CD4-positive, alpha-beta T cell (primary cell): ENCODE measurements at places on chromosomes 5 and 9. TPM values are rescaled to one million over a fixed set of nuclear protein-coding genes. Genes with fewer than 3 reads are reported as not detected.

DNA sequence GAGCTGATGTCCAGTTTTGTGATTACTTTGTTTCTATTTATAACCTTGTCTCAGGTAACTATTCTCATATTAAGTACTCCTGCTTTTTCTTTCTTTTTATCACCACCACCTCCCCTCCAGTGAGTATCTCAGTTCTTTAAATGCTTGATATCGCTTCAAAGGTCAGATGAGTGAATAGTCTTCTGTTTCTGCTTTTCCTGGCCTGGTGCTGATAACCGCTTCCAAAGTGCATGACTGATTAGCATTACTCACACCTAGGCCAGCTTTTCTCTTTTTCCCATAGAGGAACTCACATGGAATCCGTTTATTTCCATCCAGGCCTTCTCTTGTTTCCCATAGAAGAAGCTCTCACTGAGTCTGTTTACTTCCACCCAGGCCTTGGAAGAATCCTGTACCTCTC lies 3.2 kb downstream of the SLC36A1 start:
- H3K4me1 ChIP-seq: peaks cover 18% of the 10 kb centered on the region
- DNase-seq: no peak
- H3K27me3 ChIP-seq: no peaks in the 10 kb centered on the region
- no peak overlapping the region for H3K4me3 ChIP-seq
- H3K36me3 ChIP-seq: no peaks in the 10 kb centered on the region

- H3K4me1 ChIP-seq: no peaks in the 10 kb centered on the region
- no peak overlapping the region for H3K4me3 ChIP-seq
- no peak for DNase-seq
Observed at GRCh38 chr9:16105168-16106020, 552.6 kb downstream of the CCDC171 start.

DNA sequence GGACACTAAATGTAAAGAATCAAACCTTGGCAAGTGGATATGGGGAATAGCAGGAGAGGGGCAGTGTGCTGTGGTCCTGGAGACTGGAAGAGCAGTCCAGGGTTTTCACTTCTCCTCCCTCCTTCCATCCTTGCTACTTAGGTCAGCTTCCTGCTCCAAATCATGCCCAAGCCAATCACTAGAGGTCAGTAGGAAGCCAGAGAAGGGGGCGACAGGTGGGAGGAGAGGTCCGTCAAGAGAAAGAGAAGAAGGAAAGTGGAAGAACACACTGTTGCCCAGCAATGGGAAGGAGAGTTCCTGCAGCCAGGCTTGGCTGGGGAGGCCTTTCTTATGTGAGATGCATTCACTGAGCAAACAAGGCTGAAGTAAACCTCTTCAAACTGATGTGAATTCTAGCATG lies 289.6 kb downstream of the DTWD2 start:
- H3K36me3 ChIP-seq: no peaks in the 10 kb centered on the region
- no peak for DNase-seq
- no peaks in the 10 kb centered on the region for H3K4me1 ChIP-seq
- H3K27ac ChIP-seq: no peak overlapping the region

The PCDHB14 gene
- total RNA-seq: not detected

The LPAR1 gene
- total RNA-seq: not detected

- no peak overlapping the region for H3K4me3 ChIP-seq
- no peak overlapping the region for H3K27ac ChIP-seq
Observed at GRCh38 chr5:58666598-58667581, 84.0 kb downstream of the RAB3C start.

DNA sequence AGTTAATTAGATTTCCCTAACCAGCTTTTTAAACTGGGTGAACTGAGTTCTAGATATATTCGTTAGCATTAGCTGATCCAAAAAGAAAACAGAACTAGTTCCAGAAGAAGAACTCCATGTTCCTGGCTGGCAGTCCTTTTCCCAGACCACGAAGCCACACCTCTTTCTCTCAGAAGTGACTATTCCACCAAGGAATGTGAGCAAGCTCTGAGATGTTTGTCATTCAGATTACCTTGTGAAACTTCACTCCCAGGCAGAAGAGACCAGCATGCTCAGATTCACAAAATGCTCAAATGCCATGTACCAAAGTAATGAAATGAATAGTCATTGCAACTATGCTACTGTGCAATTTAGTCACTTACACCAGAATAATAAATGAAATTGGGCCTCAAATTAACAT lies 4.4 kb upstream of the SSBP2 start:
- peaks cover 13% of the 10 kb centered on the region for H3K4me1 ChIP-seq
- H3K27ac ChIP-seq: no peak overlapping the region
- no peaks in the 10 kb centered on the region for H3K36me3 ChIP-seq
- DNase-seq: no peak
- no peaks in the 10 kb centered on the region for H3K27me3 ChIP-seq

DNA sequence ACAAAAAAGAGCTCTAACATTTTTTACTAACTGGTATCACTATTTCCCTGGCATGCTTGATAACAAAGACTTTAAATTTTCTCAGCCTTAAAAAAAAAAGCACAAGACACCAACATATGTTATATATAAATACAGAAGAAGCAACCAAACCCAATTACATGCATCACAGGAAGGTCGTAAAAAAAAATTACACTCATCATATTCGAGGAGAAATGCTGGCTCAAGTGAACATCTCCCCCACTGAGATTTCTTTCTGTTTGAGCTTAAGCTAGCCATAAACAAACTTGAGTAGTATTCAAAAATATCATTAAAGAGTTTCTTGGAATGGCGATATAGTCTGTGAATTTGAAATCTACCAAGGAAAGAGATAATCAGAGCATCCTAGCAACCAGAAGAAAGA lies 7.5 kb upstream of the MSH3 start:
- peaks cover 19% of the 10 kb centered on the region for H3K36me3 ChIP-seq
- no peak for DNase-seq
- H3K4me1 ChIP-seq: no peaks in the 10 kb centered on the region
- H3K4me3 ChIP-seq: no peak overlapping the region
- H3K27me3 ChIP-seq: no peaks in the 10 kb centered on the region

The CDX1 gene
- not detected for total RNA-seq

DNA sequence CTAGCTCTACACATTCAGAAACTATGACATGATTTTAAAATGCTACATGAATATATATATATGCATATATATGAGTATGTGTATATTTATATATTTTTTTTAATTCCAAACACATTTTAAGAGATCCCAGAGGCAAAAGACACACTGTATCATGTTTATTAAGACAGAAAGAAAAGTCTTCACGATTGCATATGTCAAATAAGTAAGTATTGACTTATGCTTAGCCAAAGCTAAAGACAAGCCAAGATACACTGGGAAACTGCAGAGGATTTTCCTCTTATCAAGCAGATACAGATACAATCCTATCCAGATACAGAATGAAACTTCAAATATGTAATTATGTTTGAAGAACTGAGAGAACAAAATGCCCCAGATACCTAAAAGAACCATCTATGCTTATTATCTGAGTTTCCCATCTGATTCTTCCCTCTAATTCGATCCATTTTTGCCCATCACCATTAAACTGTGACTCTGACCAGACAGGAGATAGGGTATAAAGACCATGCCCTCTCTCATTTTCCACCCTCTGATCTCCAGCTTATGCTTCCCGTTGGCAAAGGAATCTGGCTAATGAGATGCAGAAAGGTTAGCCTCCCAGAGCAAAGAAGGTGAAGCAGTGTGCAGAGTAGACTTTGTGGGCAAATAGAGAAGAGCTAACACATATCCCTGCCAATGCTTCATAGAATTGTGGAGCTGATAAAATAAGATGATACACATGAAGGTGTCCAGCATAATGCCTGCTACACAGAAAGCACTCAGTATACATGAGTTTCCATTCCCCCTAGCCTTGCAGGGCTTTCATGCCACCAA lies 131.0 kb upstream of the TARS1 start:
- H3K27ac ChIP-seq: no peak overlapping the region
- H3K4me1 ChIP-seq: no peaks in the 10 kb centered on the region
- no peaks in the 10 kb centered on the region for H3K36me3 ChIP-seq
- H3K4me3 ChIP-seq: no peak overlapping the region

DNA sequence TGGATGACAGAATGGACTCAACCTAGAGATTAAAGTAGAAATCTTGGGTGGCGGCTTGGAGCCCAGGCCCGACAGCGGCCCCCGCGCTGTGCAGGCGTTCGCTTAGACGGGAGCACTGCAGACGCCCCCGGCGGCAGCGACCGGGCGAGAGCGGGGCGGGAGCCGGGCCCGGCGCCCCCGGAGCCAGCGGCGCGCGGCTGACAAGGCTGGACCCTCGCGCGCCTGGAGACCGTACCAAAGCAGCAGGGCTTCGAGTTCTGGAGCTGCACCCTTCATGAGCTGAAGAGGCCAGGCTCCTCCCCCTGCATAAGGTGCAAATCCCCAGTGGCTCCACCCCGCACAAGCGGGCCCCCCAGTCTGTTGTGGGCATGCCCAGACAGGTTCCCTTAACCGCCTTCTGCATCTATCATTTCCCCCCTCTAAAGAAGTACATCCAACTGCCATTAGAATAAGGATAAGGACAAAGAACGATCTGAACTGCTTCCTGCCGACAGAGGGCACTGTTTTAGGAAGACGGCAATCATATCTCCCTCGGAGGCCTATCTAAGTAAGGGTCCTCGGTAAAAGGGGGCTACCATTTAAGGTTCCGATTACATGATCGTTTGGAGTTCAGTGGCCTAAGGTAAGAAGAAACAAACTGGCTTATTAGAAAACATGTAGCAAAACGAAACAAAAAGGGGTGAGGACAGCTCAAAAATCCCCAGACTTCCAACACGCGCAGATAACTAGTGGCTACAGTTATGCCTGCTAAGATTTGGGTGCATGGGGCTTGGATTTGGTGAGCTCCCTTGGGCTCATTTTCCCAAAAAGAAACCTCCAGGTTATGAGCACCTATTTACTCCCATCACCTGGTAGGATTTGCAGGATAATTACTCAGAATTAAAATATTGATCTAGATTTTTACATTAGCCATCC lies 66.3 kb downstream of the RGMB start:
- peak; percentile 20 for DNase-seq
- H3K27me3 ChIP-seq: no peaks in the 10 kb centered on the region
- no peak overlapping the region for H3K4me3 ChIP-seq
- no peak overlapping the region for H3K27ac ChIP-seq

The TTC23L gene
- total RNA-seq: not detected

GRCh38 chr5:85108471-85108870 lies 723.8 kb upstream of the EDIL3 start:
- H3K36me3 ChIP-seq: no peaks in the 10 kb centered on the region
- no peak for DNase-seq

The FGD3 gene
- total RNA-seq: 91.0 TPM

DNA sequence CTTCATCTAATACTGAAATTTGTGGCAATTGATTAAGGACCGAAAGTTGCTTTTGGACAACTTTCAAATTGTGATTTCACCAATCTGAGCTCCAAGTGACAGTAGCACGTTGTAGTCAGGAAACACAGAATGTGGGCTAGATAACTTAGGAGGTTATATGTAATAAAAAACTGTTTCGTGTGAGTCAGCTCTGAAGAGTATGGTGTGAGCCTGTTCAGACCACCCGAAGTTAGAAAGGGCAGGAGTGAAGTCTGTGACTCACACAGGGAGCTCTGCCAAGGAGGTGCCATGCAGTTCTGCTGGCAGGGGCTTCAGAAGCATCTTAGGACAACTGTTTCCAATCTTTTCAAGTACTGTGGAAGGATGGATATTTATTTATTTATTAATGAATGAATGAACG lies 16.4 kb upstream of the ZBTB34 start:
- H3K27me3 ChIP-seq: no peaks in the 10 kb centered on the region
- DNase-seq: no peak
- no peaks in the 10 kb centered on the region for H3K4me1 ChIP-seq
- no peak overlapping the region for H3K4me3 ChIP-seq
- H3K36me3 ChIP-seq: peaks cover under 1% of the 10 kb centered on the region
- H3K27ac ChIP-seq: no peak overlapping the region

DNA sequence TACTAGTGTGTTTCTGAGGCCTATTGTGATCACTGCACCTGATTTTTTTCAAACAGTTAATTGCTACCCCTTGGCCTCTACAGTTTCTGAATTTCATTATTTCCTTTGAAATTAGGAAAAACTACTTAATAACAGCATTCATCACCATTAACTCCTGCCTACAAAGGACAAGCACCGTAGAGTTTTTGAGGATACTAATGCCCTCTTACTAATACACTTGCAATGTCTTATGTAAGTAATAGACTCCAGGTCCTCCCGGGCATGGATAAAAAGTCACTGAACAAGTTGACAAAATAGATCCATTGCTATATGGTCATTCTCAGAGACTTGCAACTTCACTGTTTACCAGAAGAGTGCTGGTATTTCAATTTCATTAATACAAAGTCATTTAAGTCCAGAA lies 1172.5 kb downstream of the CDH12 start:
- no peak overlapping the region for H3K4me3 ChIP-seq
- no peaks in the 10 kb centered on the region for H3K27me3 ChIP-seq
- H3K4me1 ChIP-seq: no peaks in the 10 kb centered on the region
- no peak overlapping the region for H3K27ac ChIP-seq
- H3K36me3 ChIP-seq: no peaks in the 10 kb centered on the region

The MUSK gene
- not detected for total RNA-seq

The SLC27A6 gene
- total RNA-seq: not detected

GRCh38 chr9:78927099-78927940 lies 630.4 kb downstream of the PSAT1 start:
- H3K4me1 ChIP-seq: no peaks in the 10 kb centered on the region
- no peak overlapping the region for H3K4me3 ChIP-seq
- no peaks in the 10 kb centered on the region for H3K36me3 ChIP-seq
- no peak for DNase-seq
- no peak overlapping the region for H3K27ac ChIP-seq

- no peaks in the 10 kb centered on the region for H3K27me3 ChIP-seq
- DNase-seq: no peak
- H3K36me3 ChIP-seq: no peaks in the 10 kb centered on the region
- no peak overlapping the region for H3K27ac ChIP-seq
- H3K4me1 ChIP-seq: no peaks in the 10 kb centered on the region
- no peak overlapping the region for H3K4me3 ChIP-seq
Observed at GRCh38 chr9:127136880-127137639, 14.6 kb upstream of the ANGPTL2 start.

The GFM2 gene
- total RNA-seq: 10.9 TPM

DNA sequence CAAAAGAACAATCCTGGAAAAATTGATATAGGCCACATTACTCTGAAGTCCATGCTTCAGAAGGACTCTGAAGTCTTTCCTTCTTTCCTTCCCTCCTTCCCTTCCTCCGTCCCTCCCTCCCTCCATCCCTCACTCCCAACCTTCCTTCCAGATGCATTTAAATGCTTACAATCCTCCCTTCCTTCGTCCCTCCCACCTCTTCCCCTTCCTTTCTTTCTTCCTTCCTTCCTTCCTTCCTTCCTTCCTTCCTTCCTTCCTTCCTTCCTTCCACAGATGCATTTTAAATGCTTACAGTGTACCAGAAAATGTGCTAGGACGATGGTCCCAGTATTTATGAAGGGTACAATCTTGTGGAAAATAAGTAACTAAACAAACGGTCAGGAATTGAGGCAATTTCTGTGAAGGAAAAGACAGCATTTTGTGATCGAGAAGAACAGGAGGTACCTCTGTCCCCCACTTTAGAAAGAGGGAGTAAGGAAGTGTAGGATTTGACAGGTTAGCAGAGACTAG lies 181.3 kb upstream of the TUT7 start:
- H3K27me3 ChIP-seq: peaks cover 5% of the 10 kb centered on the region
- H3K4me1 ChIP-seq: no peaks in the 10 kb centered on the region
- no peaks in the 10 kb centered on the region for H3K36me3 ChIP-seq
- H3K27ac ChIP-seq: no peak overlapping the region
- H3K4me3 ChIP-seq: no peak overlapping the region

- no peaks in the 10 kb centered on the region for H3K27me3 ChIP-seq
- H3K27ac ChIP-seq: no peak overlapping the region
- H3K36me3 ChIP-seq: no peaks in the 10 kb centered on the region
- DNase-seq: no peak
- H3K4me3 ChIP-seq: no peak overlapping the region
- H3K4me1 ChIP-seq: peaks cover 8% of the 10 kb centered on the region
Observed at GRCh38 chr5:139262059-139262741, 31.3 kb upstream of the MATR3 start.
